ENCODE measurements at places on chromosomes 1 and 21.

GRCh38 chr1:89703469-89703868, 70.5 kb downstream of the LRRC8C start:
- no peak for DNase-seq

- DNase-seq: peak; percentile 95
These were observed 100.5 kb upstream of the SOD1 start for GRCh38 chr21:31558962-31559367.

- DNase-seq: peak; percentile 44
These were observed 8.7 kb downstream of the SMG7 start for GRCh38 chr1:183480971-183481441.

DNA sequence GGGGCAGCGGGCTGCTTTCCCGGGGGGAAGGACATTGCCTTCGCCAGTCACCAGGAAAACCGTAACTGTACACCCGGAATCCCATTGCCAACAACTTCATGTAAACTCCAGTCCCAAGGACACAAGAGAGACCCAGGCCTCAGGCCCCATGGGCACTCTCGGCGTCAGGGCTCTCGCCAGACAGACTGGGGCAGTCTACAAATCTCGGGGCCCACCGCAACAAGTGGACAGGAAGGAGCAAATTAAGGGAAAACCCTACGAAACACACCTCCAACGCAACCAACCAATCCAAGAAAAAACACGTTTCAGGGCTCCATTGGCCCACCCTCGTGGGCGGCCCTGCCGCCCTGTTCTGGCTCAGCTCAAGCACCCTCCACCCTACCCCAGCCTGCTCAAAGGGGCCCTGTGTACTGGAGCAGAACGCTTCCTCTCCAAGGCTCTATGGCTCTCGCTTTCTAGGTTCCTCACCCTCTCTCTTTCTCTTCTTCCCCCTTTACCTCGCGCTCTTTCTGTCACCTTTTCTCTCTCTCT, 4.6 kb upstream of the ZNF678 start:
- DNase-seq: no peak

DNA sequence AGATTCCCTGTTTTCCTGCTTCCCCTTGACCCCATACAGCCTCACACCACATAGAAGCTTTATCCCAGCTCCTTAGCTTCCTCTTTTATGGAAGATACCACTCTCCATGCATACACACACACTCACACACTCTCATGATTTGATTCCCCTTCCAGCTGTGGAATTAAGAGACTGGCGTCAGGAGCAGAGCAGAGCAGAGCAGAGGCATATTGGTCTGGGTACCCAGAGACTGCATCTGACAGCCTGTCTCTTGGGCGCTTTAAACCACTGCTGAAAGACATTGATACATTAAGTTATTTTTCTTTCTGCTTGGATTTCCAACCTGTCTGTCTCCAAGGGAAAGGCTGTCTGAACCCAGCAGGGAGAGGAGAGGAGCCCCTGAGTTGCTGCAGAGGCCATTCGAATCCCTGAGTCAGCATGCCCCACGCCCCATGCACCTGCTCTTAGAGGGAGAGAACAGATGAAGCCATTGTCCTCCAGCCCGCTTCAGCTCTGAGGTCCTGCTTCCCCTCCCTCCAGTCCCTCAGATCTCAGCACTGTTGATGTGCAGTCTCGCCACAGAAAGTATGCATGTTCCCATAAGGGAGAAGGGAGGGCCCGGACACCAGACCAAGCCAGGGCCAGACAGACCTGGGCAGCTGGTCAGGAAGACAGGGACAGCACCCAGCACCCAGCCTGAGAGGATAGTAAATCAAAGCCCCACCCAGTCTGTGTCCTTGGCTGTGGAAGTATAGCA, 66.7 kb upstream of the GJB5 start:
- no peak for DNase-seq

- peak; percentile 81 for DNase-seq
These were observed 62.4 kb downstream of the CLEC20A start for GRCh38 chr1:178434360-178434759.

DNA sequence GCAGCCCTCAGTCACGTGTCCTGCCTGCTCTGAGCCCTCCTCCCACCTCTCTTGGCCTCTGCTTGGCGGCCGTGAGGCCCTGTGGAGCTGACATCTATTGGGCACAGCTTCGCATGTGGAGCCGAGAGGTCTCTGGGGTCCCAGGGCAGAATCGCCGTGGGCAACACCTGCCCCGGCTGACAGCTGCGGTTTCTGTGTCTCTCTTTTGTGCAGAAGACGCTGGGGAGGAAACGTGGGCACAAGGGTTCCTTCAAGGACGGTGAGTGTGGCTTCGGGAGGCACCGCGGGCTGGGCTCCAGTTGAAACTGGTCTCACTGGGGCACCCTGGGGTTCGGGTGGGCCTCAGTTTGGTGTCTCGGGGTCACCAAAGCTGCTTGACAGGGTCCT, 11.5 kb downstream of the ARHGEF16 start:
- no peak for DNase-seq

DNA sequence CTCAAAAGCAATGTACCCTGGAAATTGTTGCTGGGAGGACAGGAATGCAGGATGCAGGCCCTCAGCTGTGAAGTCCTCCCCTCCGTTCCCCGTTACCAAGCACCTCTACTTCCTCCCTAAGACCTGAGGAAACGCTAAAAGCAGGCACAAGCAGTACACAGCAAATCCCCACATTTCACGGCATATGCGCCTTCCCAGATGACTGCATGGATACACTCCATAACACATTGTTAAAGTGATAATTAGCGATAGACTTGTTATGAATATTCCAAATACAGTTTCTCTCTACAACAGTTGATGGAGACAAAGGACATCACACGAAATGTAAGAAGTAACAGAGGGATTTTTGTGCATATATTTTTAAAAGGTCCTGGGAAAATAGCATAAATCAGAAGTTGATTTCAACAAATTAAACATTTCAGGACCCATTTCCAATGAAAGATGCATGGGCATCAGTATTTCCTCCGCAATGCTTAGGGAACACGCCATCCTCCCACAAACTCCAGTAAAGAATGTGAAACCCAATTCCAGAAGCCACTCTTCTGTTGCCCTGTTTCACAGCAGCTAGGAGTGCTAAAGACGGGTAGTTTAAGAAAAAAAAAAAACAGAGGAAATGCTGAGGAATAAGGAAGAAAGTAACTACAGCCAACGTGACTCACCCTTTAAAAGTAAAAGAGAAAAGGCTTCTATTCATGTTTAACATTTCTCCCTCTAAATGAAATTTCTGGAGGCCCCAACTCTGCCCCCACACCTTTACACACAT, 75.5 kb downstream of the HIVEP3 start:
- DNase-seq: peak; percentile 13

- no peak for DNase-seq
These were observed 45.8 kb downstream of the NR5A2 start for GRCh38 chr1:200073286-200073637.

GRCh38 chr21:42171091-42172053, 47.6 kb upstream of the ABCG1 start:
- peak; percentile 94 for DNase-seq

GRCh38 chr1:232327269-232327668, 302.7 kb downstream of the SIPA1L2 start:
- DNase-seq: no peak

- no peak for DNase-seq
These were observed 1226.1 kb downstream of the NCAM2 start for GRCh38 chr21:22224261-22224660.

GRCh38 chr21:34091032-34091431, 17.7 kb downstream of the MRPS6 start:
- DNase-seq: no peak

- DNase-seq: peak; percentile 44
These were observed 190.9 kb downstream of the GIPC2 start for GRCh38 chr1:78236716-78237115.

GRCh38 chr1:30085811-30086770, 637.3 kb downstream of the MATN1 start:
- no peak for DNase-seq

- no peak for DNase-seq
These were observed 8.8 kb downstream of the CD1E start for GRCh38 chr1:158362482-158362881.

- DNase-seq: peak; percentile 29
These were observed at the start of gene ILDR2 for GRCh38 chr1:166975361-166976129. Gene ILDR2 (minus strand): TSS chr1:166975540. CDS start chr1:166975268, 272 bp downstream.

- DNase-seq: no peak
These were observed 2.9 kb downstream of the KRTAP10-2 start for GRCh38 chr21:44548381-44548780.

DNA sequence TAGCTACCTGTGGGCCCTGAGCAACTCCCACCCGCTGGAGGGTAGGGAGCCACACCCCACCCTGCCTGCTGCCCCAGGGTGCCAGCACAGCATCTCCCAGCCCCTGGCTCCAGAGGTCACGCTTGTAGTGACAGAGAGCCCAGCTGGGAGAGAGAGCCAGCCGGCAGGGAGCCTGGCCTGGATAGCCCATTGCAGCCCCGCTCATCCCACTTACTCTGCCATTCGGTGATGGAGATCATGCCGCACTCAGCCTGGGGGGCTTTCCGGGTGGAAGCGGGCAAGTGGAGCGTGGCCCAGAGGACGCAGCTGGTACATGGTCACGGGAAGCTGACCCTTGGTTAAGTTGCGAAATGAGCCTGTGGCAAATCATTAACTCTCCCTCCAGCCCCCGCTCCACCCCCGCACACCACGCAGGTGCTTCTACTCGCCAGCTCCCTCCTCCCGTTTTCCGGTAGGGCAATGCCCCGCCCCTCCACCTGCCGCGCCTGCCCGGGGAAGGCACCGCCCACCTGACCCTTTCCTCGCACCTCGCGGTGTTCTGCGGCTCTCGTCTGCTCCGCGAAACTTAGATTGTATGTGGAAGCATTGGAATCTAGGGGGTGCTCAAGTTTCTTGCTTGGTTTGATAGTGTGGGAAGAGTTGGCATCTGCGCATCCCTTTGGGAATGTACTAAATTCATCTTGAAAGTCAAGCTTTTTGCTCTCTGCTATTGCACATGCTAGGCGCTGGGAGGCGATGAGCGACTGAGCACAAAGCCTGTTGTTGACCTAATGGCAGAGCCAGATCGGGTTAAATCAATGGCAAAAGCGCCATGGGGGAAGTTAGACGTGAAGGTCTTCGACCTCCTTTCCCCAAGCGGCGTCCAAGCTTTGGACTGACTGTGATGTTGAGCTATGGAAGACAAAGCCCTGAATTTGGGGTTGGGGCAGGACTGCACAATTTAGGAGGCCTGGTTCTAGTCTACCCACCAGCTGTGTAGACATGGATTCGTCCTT, at the start of gene GOLT1A:
Gene GOLT1A (minus strand): TSS at position 321 of the 995 bp plus-strand sequence. CDS start 82 bp downstream, at position 239.
- DNase-seq: peak; percentile 79

DNA sequence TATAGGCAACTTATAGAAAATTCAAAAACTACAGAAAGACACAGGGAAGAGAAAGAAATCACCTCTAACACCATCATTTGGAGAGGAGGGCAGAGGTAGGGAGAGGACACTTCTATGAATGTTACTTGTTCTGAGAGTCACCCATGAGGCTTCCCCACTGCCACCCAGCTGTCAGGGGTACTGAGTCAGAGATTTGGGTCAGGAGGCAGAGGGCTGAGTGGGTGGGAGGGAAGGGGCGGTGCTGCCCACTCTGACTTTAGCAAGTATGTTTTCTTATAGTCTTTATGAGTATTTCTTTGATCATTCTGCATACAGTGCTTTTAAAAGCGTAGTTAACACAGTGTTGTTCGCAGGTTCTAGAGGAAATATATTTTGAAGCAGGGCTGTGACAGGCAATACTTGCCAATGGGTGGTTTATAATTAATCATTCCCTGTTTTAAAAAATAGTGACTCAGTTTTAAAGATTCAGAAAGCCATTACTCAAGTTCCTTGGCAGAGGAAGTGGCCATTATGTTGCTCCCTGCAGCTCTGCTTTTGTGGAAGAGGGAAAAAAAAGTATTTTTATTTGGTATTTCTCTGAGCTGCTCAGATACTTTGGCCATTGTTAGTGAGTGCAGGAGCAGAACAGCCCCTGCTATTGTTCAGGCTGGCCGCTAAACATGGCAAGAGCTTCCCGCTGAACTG, 18.3 kb downstream of the IL6R start:
- peak; percentile 64 for DNase-seq

- no peak for DNase-seq
These were observed 113.8 kb downstream of the DPYD start for GRCh38 chr1:97806996-97807520.

GRCh38 chr1:153032677-153033308, 1.8 kb downstream of the SPRR1B start:
- DNase-seq: peak; percentile 99

DNA sequence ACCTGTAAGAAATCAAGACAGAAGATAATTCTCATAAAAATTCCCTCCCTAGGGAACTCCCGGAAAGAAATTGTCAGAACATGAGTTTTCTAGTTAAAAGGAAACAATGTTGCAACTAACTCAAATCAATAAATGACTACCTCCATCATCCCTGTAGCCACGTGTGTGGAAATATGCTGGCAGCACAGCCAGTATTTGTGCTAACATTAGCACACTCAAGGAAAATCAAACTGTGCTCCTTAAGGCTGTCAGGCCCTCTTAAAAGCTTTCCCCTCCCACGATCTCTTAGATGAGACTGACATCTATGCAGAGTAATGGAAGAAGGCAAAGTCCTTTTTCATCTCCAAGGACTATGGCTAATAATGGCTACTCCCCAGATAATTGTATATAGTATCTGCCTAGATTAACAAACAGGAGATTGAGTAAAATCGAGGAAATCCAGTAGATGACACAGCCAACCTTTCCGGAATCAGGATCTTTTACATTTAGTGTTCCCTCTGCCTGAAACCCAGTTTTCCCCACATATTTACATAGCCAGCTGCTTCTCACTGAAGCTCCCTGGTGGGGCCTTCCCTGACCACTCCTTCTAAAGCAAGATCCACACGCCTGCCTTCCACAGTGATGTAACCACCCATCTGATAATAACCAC, 50.9 kb upstream of the NR5A2 start:
- peak; percentile 4 for DNase-seq

GRCh38 chr1:17596651-17597509, 57.4 kb downstream of the ARHGEF10L start:
- no peak for DNase-seq

DNA sequence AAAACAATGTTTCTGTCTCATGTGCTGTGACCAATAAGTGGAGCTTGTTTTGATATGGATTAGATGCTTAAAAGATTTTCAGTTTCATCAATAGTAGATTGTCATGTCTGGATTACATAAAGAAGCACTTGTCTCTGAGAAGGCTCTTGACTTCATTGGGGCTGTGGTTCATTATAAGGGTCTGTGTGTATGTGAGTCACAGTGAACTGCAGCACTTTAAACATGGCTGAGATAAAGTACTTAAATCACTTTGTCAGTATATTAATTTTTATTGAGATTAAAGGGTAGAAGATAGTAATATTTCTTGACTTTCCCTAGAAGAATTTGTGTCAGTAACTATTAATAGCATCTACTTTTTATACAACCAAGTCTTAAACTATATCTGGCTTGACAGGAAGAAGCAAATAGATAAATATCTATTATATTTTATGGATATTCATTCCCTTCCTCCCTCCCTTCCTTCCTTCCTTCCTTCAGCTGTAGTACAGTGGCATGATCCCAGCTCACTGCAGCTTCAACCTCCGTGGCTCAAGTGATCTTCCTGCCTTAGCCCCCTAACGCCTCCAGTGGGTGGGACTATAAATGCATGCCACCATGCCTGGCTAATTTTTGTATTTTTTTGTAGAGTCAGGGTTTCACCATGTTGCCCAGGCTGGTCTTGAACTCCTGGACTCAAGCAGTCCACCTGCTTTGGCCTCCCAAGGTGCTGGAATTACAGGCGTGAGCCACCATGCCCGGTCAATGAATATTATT, 48.8 kb downstream of the ZFYVE9 start:
- no peak for DNase-seq

- peak; percentile 92 for DNase-seq
These were observed 84.9 kb downstream of the SIM2 start for GRCh38 chr21:36783612-36784374.

GRCh38 chr1:238005116-238005515, 114.4 kb upstream of the ZP4 start:
- DNase-seq: no peak

- DNase-seq: no peak
These were observed 60.6 kb upstream of the CASZ1 start for GRCh38 chr1:10856863-10857598.

GRCh38 chr1:173383351-173383750, 93.8 kb upstream of the PRDX6 start:
- no peak for DNase-seq

Data from epithelial cell of esophagus (primary cell).